ENCODE measurements at places on chromosomes 13 and 19.

GRCh38 chr19:3683405-3684053, 16.7 kb downstream of the PIP5K1C start:
- no peak for DNase-seq

DNA sequence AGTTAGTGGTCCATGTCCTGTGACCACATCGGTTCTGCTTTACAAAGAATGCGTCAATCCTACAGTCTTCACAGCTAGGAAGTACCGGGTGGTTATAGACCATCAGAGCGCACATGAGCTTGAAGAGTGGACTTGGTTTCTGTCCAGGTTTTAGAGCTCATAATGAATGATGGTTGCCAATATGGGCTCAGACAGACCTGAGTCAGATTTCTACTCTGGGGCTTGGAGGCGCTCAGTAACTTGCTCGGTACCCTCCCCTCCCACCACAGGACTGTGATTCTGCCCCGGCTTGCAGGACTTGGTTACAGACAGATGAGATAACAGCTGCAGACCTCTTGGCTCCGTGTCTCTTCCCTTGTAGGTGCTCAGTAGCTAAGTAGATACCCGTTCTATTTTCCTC, 284.7 kb downstream of the TSHZ3 start:
- DNase-seq = no peak

GRCh38 chr13:28478127-28478526, 16.8 kb downstream of the FLT1 start:
- no peak for DNase-seq

- no peak for DNase-seq
Observed at GRCh38 chr19:56973713-56974555, 133.4 kb upstream of the PEG3 start.

- DNase-seq = no peak
Observed at GRCh38 chr13:102726430-102726829, 31.6 kb upstream of the METTL21C start.

DNA sequence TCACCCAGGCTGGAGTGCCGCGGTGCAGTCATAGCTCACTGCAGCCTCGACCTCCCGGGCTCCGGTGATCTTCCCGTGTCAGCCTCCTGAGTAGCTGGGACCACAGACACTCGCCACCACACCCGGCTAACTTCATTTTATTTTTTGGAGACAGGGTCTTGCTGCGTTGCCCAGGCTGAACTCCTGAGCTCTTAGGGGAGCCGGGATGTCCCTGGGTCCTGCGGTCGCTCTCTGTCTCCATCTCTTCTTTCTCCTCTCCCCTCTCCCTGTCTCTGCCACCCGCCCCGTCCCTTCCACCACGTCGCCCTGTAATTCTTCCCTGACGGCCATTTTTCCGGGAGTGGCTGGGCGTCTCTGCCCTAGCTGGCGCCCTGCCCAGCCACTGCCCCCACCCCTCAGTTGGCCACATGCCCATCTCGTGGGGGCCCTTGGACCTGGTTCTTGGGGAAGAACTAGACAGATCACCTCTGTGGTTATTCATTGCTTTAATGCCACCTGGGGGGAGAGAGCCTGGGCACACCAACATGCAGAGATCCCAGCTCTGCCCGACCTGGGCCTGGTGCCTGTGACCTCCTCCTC, 18.9 kb downstream of the ARID3A start:
- DNase-seq = no peak

All from activated CD4-positive, alpha-beta T cell treated with anti-CD3 and anti-CD28 coated beads, Interleukin-10, Interleukin-2, amounts not matched to agents 100 ng/mL and 50 ng/mL, durations not matched to agents 16 hours and 8 hours (primary cell).